ENCODE measurements at places on chromosomes 13 and 19. TPM values are rescaled to one million over a fixed set of nuclear protein-coding genes. Genes with fewer than 3 reads are reported as not detected.

The CGB7 gene
- total RNA-seq = not detected

The ZNF761 gene
- total RNA-seq = 9.8 TPM

The DIAPH3 gene
- total RNA-seq = 22.7 TPM

The ZSCAN4 gene
- total RNA-seq = not detected

The LATS2 gene
- total RNA-seq = 9.6 TPM

The VSTM2B gene
- not detected for total RNA-seq

The HSH2D gene
- total RNA-seq = not detected

The BLOC1S3 gene
- 6.6 TPM for total RNA-seq

Measured in subcutaneous preadipocyte (primary cell).